Activated naive CD8-positive, alpha-beta T cell treated with anti-CD3 and anti-CD28 coated beads, Interleukin-2, amount 50 U/mL, for 24 hours (primary cell): ENCODE measurements at places on chromosomes 3 and 15.

DNA sequence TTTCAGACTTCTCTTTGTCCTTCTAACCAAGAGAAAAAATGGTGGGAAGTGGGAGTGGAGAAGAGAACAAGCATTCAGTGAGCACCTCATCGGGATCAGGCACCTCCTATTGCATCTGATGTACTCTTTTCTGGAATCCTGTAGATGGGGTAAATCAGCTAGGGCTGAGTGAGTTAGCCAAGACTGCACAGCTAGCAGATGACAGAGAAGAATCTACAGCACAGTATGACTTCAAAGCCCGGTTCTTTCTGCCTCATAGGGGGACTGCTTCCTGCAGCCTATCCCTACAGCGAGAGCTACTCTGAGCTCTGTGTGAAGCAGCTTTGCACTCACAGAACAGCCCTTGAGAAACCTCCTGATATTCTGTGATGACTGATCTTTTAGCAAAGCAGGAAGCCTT is 275.2 kb upstream of the MEIS2 start:
- no peaks in the 10 kb centered on the region for H3K27me3 ChIP-seq
- H3K4me1 ChIP-seq, result no peaks in the 10 kb centered on the region
- no peak overlapping the region for H3K4me3 ChIP-seq
- H3K36me3 ChIP-seq, result no peaks in the 10 kb centered on the region
- no peak overlapping the region for H3K27ac ChIP-seq

DNA sequence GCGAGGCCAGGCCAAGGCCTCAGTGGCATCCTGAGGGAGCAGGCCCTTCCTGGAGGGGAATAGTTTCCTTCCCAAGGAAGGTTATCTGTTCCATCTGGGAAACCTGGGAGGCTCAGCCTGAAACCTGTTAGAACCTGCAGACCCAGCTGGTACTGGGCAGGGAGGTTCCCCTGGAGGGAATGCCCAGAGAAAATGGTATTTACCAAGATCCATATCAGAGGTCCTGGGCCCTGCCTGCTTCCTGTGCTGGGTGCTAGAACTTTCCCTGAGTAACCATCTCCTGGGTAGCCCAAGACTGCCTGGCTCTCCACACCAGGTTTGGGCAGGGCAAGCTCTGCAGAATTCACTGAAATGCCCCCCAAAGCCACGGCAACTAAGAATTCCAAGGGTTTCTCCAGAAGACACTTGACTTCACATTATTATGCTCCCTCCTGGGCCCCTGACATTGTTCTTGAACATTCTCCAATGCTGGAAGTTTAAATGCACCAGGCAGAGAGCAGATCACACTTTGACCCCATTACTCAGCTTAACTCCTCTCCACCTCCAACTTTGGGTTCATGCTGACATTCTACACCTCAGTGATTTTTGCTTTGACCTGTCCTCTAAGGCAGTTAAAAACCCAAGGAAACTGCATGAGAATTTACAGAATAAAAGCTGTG is 2.0 kb downstream of the CA12 start:
- no peaks in the 10 kb centered on the region for H3K36me3 ChIP-seq
- H3K4me3 ChIP-seq, result no peak overlapping the region
- H3K27me3 ChIP-seq, result peaks cover 72% of the 10 kb centered on the region
- peak overlapping the region; percentile 50 for H3K27ac ChIP-seq
- DNase-seq, result no peak
- H3K4me1 ChIP-seq, result peaks cover 47% of the 10 kb centered on the region

DNA sequence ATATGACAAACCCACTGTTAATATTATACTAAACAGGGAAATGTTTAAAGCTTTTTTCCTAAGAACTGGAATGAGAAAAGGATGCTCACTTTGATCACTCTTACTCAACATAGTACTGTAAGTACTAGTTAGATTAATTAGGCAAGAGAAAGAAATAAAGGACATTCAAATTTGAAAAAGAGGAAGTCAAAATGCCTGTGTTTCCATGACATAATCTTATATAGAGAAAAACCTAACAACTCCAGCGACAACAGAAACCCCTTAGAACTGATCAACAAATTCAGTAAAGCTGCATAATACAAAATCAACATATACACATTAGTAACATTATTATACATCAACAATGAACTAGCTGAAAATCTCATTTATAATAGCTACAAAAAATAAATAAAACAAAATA is 200.6 kb upstream of the ROBO1 start:
- H3K4me3 ChIP-seq, result no peak overlapping the region
- no peaks in the 10 kb centered on the region for H3K4me1 ChIP-seq
- H3K27me3 ChIP-seq, result no peaks in the 10 kb centered on the region
- H3K27ac ChIP-seq, result no peak overlapping the region
- no peaks in the 10 kb centered on the region for H3K36me3 ChIP-seq

DNA sequence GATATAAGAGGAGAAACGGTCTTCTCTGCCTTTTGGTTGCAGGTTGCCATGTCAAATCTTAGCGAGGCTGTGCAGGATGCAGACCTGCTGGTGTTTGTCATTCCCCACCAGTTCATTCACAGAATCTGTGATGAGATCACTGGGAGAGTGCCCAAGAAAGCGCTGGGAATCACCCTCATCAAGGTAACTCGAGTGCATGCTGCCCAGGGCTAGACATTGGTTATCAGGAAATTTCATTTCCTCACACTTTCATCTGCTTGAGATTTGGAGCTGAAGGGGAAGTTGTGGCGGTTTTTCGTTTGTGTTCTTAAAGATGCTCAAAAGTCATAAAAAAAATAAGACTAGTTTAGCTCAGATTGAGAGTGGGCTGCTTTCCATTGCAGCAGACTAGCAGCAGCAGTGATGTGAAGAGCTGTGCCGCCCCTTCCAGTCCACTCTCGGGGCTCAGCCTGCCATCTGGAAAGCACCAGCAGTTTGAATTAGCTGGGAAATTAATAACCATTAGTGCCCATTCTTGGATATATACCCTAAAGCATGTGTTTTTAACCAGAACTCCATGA is 32.2 kb downstream of the GPD1L start:
- H3K27ac ChIP-seq, result peak overlapping the region; percentile 27
- H3K4me3 ChIP-seq, result no peak overlapping the region
- H3K27me3 ChIP-seq, result no peaks in the 10 kb centered on the region

GRCh38 chr3:74539876-74540275 is 74.6 kb downstream of the CNTN3 start:
- H3K4me3 ChIP-seq, result no peak overlapping the region
- no peaks in the 10 kb centered on the region for H3K4me1 ChIP-seq
- DNase-seq, result no peak
- no peaks in the 10 kb centered on the region for H3K27me3 ChIP-seq

GRCh38 chr3:46927718-46928073 is 48.8 kb downstream of the CCDC12 start:
- H3K36me3 ChIP-seq, result peaks cover 50% of the 10 kb centered on the region
- no peaks in the 10 kb centered on the region for H3K27me3 ChIP-seq
- H3K27ac ChIP-seq, result peak overlapping the region; percentile 69
- no peak overlapping the region for H3K4me3 ChIP-seq

DNA sequence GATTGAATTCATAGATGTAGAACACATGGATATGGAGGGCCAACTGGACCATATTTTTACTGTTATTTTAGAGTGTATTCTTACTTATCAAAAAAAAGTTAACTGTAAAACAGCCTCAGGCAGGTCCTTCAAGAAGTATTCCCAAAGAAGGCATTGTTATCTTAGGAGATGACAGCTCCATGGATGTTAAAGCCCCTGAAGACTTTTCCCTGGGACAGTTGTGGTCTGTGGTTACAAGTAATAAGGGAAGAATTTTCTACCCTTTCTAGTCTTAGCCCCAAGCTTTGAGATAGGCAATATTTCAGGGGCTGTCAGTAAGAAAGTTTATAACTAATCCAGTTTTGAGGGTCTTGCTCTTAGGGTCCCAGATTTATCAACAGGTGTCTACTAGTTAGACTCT is 62.5 kb downstream of the LRRC49 start:
- no peaks in the 10 kb centered on the region for H3K4me1 ChIP-seq
- no peak overlapping the region for H3K27ac ChIP-seq
- H3K27me3 ChIP-seq, result peaks cover 34% of the 10 kb centered on the region
- no peaks in the 10 kb centered on the region for H3K36me3 ChIP-seq

DNA sequence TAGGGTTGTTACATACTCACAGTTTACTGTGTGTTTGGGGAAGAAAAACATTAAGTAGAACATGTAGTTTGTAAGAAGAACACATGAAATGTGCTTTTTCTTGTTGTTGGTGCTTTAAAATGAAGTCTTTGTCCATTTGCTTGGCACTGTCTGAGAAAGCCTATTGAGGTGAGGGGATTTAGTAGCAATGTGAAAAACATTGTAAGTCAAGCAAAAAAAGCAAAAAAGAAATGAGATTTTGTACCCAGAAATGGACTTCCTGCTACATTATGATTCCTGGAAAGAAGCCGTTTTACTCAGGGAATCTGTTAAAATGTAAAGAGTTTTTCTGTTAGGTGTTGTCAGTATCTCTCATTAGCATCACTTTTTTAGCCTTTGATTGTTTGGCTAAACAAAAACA is 59.9 kb downstream of the KAT2B start:
- DNase-seq, result no peak
- H3K27me3 ChIP-seq, result no peaks in the 10 kb centered on the region
- H3K27ac ChIP-seq, result no peak overlapping the region
- no peak overlapping the region for H3K4me3 ChIP-seq

DNA sequence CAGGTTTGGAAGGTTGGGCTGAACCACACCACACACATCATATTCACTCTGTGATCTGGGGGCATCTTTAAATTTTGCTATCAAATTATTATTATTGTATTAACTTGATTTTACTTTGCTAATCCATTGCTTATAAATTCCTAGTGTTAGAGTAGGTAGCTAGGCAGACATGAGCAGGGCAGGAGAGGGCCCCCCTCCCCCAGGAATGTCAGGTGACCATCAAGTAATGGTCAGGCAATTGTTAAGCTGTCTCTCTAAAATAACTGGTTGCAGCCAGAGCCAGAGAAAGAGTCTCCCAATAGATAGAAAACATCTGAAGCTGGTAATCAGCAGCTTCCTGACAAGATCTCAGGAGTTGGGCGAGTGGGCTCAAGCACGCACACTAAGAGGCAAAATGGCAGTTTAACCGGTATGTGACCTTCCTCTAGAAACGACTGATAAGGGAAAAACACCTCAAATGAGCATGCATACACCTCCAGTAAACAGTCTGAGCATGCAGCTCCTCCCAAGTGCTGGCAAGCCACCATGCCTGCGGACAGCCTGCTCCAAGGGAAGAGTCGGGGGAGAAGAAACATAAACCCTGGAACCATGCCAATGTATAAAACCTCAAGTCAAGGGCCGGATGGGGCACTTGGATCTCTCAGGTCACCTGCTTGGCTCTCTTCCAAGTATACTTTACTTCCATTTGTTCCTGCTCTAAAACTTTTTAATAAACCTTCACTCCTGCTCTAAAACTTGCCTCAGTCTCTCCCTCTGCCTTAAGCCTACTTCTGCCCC is 3.1 kb upstream of the CXCR6 start:
- peaks cover 9% of the 10 kb centered on the region for H3K27me3 ChIP-seq
- no peak overlapping the region for H3K27ac ChIP-seq
- H3K4me1 ChIP-seq, result peaks cover 43% of the 10 kb centered on the region

GRCh38 chr3:40912461-40912860 is 286.8 kb upstream of the CTNNB1 start:
- no peaks in the 10 kb centered on the region for H3K4me1 ChIP-seq
- no peak overlapping the region for H3K27ac ChIP-seq
- no peaks in the 10 kb centered on the region for H3K27me3 ChIP-seq
- H3K4me3 ChIP-seq, result no peak overlapping the region
- DNase-seq, result no peak

- no peak overlapping the region for H3K27ac ChIP-seq
- H3K36me3 ChIP-seq, result peaks cover 17% of the 10 kb centered on the region
- no peak for DNase-seq
- no peak overlapping the region for H3K4me3 ChIP-seq
- H3K27me3 ChIP-seq, result no peaks in the 10 kb centered on the region
These were observed 93.7 kb upstream of the IMPG2 start for GRCh38 chr3:101414121-101414520.

GRCh38 chr3:110099711-110100110 is 762.4 kb upstream of the DPPA4 start:
- DNase-seq, result no peak
- no peaks in the 10 kb centered on the region for H3K36me3 ChIP-seq
- peaks cover 1% of the 10 kb centered on the region for H3K4me1 ChIP-seq

GRCh38 chr3:188950832-188951489 is 220.8 kb upstream of the TPRG1 start:
- H3K4me3 ChIP-seq, result no peak overlapping the region
- H3K4me1 ChIP-seq, result peaks cover 54% of the 10 kb centered on the region
- peaks cover 5% of the 10 kb centered on the region for H3K27me3 ChIP-seq
- peak; percentile 41 for DNase-seq

- H3K4me1 ChIP-seq, result peaks cover 10% of the 10 kb centered on the region
- no peaks in the 10 kb centered on the region for H3K27me3 ChIP-seq
- H3K36me3 ChIP-seq, result no peaks in the 10 kb centered on the region
These were observed 13.7 kb downstream of the CELF6 start for GRCh38 chr15:72306211-72306785.

DNA sequence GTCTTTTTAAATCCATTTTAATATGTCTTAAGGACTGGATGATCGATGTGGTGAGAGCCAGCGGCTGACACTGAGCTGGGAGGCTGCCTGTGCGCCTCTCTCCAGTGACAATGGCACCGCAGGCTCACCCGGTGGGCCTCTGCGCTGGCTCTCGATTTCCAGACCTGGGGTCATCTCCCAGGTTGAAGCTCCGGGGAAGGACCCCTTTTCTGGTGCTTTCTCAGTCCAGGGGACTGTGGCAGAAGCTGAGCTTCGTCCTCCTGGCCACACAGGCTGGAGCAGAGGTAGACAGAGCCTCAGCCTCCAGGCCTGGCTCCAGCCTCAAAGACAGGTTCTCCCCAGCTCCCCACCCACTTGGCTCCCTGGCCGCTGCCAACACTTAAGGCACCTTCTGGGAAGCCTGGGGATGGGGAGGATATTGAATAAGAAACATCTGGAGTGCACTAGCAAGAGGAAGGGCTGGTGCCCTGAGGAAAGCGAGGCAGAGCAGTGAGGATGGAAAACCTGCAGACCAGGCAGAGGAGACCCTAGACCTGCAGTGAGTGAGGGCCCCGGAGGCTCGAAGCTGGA is 154.2 kb upstream of the SMAD3 start:
- H3K4me3 ChIP-seq, result no peak overlapping the region
- no peak overlapping the region for H3K27ac ChIP-seq
- H3K36me3 ChIP-seq, result no peaks in the 10 kb centered on the region
- no peak for DNase-seq

GRCh38 chr15:50275091-50275490 is 9.6 kb upstream of the HDC start:
- H3K27ac ChIP-seq, result peak overlapping the region; percentile 70
- H3K36me3 ChIP-seq, result peaks cover 15% of the 10 kb centered on the region
- H3K4me1 ChIP-seq, result peaks cover 40% of the 10 kb centered on the region
- no peaks in the 10 kb centered on the region for H3K27me3 ChIP-seq
- DNase-seq, result no peak

- H3K27ac ChIP-seq, result no peak overlapping the region
- no peaks in the 10 kb centered on the region for H3K4me1 ChIP-seq
- no peak overlapping the region for H3K4me3 ChIP-seq
- no peak for DNase-seq
- no peaks in the 10 kb centered on the region for H3K27me3 ChIP-seq
These were observed 341.1 kb upstream of the SEMA6D start for GRCh38 chr15:47376190-47376589.
